ENCODE measurements at places on chromosomes 1 and 21.
A peak's percentile ranks its signal among the peaks of the same experiment; 100 is the strongest.

- DNase-seq: no peak
These were observed 407.6 kb downstream of the PTPRU start for GRCh38 chr1:29643838-29644440.

- DNase-seq: no peak
These were observed 78.8 kb upstream of the ARHGAP29 start for GRCh38 chr1:94316183-94316582.

DNA sequence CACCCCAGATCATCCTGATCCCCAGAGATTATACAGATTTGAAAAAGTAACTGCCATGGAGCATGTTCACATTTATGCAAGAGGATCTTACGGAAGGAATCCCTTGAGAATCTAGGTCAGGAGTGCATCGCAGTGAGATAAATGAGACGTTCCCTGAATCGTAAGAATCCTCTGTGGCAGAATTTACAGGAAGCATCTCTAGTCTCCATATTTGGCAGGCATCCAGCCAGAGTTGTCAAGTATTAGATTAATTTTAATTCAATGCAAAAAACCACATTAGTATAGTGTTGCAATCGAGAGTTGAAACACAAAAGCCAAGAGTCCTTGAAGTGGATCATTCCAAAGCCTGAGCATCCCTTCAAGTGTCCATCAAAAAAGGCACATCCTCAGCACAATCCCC lies 100.8 kb downstream of the RRAGC start:
- DNase-seq: no peak

DNA sequence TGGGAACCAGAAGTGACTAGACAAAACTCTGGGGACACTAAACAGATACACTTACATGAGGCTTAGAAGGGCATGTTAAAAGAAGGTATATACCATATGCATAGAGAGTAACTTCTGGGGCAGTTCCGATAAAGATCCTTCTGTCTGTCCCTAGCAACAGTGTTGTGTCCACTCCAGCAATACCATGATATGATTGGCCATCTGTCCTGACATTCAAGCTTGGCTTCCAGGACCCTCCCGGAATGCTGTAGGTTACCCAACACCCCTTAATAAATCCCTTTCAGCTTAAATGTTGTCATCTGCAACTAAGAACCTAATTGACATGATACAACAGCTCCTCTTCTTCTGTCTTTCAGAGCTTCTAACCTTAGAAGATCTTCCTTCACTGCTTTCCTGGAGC lies 307.7 kb downstream of the OMA1 start:
- peak; percentile 53 for DNase-seq

DNA sequence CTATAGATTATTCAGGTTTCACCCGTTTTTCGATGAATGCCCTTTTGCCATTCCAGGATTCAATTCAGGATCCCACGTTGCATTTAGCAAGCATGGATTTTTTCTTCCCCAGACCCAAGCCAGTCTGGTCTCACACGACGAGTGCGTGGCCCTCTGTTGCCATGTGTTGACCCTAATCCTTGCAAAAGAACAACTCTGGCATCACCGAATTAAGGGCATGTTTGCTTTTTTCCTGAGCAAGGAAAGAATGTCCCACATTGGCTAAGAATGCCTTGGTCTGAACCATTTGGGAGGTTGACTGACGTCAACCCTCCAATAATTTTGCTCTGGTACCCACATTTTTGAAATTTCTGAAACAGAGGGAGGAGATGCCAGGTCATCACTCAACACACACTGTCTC lies 153.0 kb upstream of the WNT4 start:
- no peak for DNase-seq

GRCh38 chr1:27300341-27301051 lies 21.5 kb upstream of the TMEM222 start:
- peak; percentile 89 for DNase-seq

DNA sequence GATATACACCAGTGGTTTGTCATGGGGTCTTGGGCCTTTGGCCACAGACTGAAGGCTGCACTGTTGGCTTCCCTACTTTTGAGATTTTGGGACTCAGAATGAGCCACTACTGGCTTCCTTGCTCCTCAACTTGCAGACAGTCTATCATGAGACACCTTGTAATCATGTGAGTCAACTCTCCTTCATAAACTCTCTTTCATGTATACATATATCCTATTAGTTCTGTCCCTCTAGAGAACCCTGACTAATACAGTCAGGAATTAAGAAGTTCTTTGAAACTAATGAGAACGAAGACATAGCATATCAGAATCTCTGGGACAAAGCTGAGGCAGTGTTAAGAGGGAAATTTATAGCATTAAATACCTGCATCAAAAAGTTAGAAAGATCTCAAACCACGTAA lies 110.8 kb downstream of the SLC5A9 start:
- DNase-seq: no peak

DNA sequence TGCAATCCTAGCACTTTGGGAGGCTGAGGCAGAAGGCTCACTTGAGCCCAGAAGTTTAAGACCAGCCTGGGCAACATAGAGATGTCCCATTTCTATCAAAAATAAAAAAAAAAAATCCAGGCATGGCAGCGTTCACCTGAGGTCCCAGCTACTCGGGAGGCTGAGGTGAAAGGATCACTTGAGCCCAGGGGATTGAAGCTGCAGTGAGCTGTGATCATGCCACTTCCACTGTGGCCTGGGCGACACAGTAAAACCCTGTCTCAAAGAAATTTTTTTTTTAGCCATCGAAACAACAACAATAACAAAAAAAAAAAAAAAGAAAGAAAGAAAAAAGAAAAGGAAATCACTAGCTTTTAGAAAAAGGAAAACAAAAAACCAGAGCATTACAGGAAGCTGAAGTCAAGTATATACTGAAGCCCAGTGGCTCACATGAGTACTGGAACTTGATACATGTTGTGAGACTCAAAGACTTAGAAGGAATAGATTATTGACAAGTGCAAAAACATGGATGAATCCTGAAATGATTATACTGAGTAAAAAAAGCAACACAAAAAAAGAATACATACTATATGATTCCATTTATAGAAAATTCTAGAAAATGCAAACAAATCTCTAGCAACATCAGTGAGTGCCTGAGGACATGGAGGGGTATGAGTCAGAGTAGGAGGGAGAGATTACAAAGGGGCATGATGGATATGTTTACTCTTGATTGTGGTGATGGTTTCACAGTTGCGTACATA lies 6.1 kb upstream of the RABGAP1L start:
- DNase-seq: no peak

- peak; percentile 35 for DNase-seq
These were observed 335.3 kb upstream of the KAZN start for GRCh38 chr1:14263225-14263624.

DNA sequence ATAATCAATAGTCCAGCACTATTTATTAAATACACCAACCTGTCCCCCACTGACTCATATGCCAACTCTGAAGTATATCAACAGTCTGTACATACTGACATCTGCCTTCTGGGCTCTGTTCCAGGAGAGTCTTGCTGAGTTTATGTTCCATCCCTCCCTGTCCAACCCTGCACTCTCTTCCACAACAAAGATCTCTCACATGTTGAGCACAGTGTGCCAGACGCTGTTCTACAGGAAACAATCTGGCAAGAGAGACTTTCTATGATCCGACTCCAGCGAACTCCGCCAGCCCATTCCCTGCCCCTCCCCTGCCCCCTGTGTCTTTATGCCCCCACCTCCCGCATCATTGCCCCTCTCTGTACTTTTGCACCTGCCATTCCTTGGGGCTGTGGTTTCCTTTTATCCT lies 3.4 kb downstream of the LACTBL1 start:
- DNase-seq: no peak

- DNase-seq: no peak
These were observed 105.0 kb upstream of the JUN start for GRCh38 chr1:58888833-58889232.
